Activated CD4-positive, alpha-beta T cell treated with anti-CD3 and anti-CD28 coated beads, Interleukin-2, amount 10 ng/mL, durations not matched to agents 7 days and 5 days (primary cell): ENCODE measurements at places on chromosomes 1 and 21.

DNA sequence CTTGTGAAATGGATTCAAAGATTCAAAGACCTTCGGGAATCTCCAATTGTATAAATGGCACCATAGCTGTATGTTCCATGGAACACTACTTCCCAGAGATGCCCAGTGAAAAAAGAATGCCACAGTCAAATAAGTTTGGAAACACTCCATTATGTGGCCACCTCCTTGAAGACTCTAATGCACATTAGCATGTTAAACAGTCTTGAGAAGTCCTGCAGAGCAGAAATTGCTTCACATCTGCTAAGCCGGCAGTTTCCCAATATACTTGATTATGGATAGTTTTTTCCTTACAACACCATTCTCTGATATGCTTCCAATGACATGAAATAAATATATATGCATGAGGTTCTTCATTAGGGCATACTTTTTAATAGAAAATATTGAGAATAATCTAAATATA is 12.7 kb upstream of the SELE start:
- no peak for DNase-seq

GRCh38 chr1:152961226-152961891 is 9.1 kb upstream of the SPRR4 start:
- DNase-seq: no peak

DNA sequence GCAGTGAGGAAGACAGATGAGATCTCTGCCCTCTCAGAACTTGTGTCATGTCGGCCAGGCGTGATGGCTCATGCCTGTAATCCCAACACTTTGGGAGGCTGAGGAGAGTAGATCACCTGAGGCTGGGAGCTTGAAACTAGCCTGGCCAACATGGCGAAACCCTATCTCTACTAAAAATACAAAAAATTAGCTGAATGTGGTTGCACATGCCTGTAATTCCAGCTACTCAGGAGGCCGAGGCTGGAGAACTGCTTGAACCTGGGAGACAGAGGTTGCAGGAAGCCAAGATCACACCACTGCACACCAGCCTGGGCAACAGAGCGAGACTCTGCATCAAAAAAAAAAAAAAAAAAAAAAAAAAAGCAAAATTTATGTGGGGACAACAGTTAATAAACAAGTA is 40.9 kb upstream of the RALGPS2 start:
- DNase-seq: no peak

DNA sequence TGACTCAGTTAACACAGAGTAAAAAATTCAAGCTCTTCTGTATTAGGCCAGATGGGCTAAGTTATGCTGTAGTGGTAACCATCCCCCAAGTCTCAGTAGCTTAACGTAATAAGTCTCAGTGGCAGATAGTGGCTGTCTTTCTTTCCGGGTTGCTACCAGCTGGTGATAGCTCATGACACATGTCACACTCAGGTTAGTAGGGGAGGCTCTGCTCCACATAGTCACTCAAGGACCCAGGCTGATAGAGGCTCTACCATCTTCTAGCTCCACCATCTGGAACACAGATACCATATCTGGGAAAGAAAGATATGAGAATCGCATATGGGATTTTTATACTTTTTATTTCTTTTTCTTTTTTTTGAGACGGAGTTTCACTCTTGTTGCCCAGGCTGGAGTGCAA is 16.2 kb upstream of the MEF2D start:
- no peak for DNase-seq

- DNase-seq: peak; percentile 41
These were observed 630 bp downstream of the ACP6 start for GRCh38 chr1:147669469-147670318.

GRCh38 chr1:167057241-167057688 is 32.9 kb downstream of the GPA33 start:
- peak; percentile 55 for DNase-seq

DNA sequence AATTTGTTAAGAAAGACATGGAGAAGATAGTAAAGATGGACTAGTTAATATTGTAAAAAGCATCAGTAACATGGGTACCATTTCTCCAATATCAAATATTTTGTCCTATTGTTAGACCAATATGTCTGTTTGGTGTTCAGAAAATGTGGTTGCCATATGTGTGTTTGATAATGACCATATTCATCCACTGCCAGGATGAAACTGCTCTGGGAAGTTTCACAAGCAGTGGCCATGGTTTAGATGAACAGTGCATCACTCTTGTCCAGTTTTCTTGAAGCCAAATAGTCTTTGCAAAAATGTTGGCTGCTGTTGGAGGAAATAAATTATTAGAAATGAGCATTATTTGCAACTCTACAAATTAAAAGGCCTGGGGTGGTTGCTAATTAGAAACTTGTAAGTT is 333.8 kb downstream of the NUF2 start:
- DNase-seq: no peak

GRCh38 chr1:211637066-211637465 is 38.4 kb downstream of the NEK2 start:
- DNase-seq: no peak

DNA sequence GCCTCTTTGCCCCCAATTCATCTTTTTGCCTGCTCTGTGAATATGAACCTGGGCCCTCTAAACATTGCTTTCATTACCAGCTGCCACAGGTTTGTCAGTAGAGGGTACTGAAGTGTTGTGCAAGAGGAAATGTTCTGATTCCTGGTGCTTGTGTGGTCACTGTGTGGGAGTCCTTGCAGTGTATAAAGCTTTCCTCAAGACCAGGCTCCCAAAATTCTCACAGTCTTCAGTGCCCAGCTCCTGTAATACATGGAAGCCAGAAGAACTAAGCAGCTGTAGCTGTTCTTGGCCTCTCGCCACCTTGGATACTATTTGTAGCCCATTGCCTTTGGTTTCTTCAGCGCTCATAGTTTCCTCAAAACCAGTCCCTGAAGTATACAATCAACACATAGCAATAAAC is 1046.2 kb downstream of the BRINP3 start:
- no peak for DNase-seq

DNA sequence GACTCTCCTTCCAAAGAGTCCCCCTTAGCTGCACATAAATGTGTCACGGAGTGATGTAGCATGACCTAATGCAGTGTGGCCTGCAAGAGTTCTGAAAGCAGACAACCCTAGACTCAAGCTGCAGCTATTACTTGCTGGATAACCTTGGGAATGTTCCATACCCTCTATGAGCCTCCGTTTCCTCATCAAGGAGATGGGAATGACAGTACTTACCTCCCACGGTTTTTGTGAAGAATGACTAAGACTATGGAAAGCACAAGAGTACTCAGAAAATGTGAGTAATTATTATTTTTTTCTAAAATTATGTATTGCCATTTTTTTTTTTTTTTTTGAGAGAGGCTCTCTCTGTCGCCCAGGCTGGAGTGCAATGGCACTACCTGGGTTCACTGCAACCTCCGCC is 3.0 kb downstream of the TTC39A start:
- no peak for DNase-seq

- no peak for DNase-seq
These were observed 225.2 kb upstream of the TNR start for GRCh38 chr1:175968486-175969172.

DNA sequence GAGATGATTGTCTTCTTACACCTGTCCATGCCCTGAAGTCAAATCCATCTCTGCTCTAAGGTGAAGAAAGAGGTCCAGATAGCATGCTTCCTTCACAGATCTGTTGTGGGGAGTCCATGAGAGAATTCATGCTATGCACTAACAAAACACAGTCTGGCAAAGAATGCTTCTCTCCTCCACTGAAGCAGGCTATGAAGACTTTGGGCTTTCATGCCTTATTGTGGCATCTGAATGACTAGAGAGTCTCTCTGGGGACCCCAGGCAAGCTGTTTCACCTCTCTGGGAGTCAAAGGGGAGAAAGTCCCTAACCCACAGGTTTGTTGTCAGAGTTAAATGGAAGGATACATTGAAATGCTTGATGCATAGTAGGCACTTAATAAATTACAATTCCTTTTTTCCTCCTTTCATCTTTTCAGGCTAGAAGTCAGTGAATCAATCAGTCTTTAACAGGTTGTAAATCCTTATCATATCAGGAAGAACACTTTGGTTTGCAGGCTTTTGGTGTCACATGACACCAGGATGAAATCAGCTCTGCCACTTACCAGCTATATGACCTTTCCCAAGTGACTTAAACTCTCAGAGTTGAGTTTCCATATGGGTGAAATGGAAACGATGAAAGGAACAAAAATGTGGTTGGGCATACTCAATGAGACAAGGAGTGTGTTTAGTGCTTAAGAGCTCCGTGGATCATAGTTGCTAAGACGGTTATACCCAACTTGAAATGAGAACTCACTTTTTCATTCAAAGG is 200.1 kb upstream of the DAB1 start:
- no peak for DNase-seq

GRCh38 chr1:85396194-85396593 is 68.8 kb downstream of the DDAH1 start:
- DNase-seq: no peak

DNA sequence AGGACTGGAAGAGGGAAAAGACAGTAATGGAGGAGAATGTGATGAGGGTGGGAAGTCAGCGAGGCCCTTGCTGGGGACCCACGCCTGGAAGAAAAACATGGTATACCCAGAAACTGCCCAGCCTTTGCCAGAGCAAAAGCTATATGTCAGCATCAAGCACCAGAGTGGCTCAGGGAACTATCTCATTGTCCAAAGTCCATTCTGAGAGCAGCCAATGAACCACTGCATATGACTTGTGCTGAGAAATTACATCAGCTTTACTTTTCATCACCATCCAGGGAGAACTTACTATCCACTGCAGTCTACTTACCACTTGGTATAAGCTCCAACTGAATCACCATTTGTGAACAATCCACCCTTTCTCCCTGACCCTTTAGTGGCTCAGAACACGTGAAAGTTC is 148.1 kb downstream of the TTLL7 start:
- no peak for DNase-seq
